Tibial artery (tissue), 4 donors: ENCODE measurements at places on chromosomes 16 and 17.

- DNase-seq, result no peak
- H3K4me1 ChIP-seq, result no peaks in the 10 kb centered on the region
- no peak overlapping the region for H3K4me3 ChIP-seq
- no peaks in the 10 kb centered on the region for H3K27me3 ChIP-seq
- H3K36me3 ChIP-seq, result no peaks in the 10 kb centered on the region
Observed at GRCh38 chr17:62880120-62880519, 72.0 kb upstream of the MARCHF10 start.

DNA sequence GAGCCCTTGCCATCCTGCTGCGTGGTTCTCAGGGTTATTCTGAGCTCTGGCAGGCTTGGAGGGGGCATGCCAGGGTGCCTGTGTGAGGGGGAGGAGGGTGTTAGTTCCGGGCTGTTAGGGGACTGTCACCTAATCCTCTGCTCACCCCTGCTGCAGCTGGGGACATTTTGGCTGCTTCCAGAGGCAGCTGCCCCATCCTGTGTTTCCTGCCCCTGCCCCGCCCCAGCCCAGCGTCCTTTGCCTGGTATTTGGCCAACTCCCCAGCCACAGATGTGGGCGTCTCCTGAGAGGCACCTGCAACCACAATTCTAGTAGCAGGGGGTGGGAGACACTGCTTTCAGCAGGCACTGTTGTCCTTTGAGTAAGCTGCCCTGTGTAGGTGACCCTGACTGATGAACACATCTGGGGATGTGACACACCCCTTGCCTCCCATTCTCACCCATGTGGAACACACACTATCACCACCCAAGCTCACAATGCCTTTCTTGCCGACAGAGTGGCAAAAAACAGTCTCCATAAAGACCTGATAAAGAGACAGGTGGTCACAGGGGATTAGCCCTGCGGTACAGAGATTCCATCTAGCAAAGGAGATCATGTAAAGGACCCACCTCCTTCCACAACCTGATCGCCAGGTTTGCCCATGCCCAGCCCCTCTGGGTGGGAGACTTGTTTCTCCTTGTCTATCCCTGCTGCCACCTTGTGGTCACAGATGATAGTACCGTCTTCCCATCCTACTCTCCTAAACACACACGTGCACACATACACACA is at the start of gene CHRNE:
Gene CHRNE (minus strand): TSS at position 48 of the 768 bp plus-strand sequence. CDS start 35 bp downstream, at position 13.
- H3K4me1 ChIP-seq, result peaks cover 25% of the 10 kb centered on the region
- no peak for DNase-seq
- H3K27me3 ChIP-seq, result peaks cover 41% of the 10 kb centered on the region
- H3K4me3 ChIP-seq, result no peak within 1 kb of the TSS

DNA sequence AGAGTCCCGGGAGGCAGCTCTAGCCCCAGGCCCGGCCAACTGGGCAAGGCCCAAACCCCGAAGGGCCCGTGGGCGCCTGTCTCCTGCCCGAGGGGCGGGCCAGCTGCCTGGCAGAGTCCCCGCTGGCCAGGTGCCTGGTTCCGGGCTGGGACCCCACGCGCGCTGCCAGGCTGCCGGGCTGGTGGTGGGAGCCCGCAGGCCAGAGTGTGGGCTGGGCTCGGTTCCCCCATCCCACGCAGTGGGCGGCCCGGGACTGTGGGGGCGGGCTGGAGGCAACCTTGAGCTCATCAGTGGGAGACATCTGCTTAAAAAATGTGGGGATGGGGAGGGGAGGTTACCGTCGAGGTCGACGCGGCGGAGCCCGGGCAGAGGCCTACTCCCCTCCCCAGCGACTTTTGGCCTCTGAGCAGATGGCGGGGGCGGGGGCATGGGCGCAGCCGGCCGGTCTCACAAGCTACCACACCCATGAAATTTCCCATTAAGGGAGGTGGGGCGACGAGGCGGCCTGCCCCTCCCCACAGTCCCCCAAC is 176.4 kb upstream of the GSE1 start:
- peaks cover 22% of the 10 kb centered on the region for H3K4me1 ChIP-seq
- no peaks in the 10 kb centered on the region for H3K36me3 ChIP-seq
- no peaks in the 10 kb centered on the region for H3K27me3 ChIP-seq
- peak overlapping the region; percentile 8 for H3K4me3 ChIP-seq

DNA sequence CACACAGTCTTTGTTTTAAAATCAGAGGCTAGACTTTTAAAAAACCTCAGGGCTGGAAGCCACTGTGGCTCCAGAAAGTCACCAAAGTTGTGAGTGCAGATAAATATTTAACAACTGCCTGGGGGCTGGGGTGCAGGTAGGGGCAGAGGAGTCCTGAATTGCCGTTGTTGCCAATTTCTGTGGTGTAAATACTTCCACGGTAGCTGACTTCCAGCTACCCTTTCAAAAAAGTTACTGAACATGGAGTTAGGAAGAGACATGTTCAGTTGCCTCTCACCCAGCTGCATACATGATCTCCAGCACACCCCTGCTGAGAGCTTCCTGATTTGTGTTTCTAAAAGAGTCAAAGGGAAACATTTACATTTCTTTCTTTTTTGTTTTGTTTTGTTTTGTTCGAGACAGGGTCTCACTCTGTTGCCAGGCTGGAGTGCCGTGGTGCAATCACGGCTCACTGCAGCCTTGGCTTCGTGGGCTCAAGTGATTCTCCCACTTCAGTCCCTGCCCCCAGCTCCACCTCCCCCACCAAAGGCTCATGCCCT is 58.7 kb downstream of the PLXDC1 start:
- no peak for DNase-seq
- peaks cover 19% of the 10 kb centered on the region for H3K4me1 ChIP-seq
- no peaks in the 10 kb centered on the region for H3K36me3 ChIP-seq
- no peak overlapping the region for H3K27ac ChIP-seq
- H3K4me3 ChIP-seq, result no peak overlapping the region

- H3K27me3 ChIP-seq, result no peaks in the 10 kb centered on the region
- no peak overlapping the region for H3K4me3 ChIP-seq
- H3K36me3 ChIP-seq, result no peaks in the 10 kb centered on the region
Observed at GRCh38 chr17:17696085-17696484, 14.8 kb downstream of the RAI1 start.

DNA sequence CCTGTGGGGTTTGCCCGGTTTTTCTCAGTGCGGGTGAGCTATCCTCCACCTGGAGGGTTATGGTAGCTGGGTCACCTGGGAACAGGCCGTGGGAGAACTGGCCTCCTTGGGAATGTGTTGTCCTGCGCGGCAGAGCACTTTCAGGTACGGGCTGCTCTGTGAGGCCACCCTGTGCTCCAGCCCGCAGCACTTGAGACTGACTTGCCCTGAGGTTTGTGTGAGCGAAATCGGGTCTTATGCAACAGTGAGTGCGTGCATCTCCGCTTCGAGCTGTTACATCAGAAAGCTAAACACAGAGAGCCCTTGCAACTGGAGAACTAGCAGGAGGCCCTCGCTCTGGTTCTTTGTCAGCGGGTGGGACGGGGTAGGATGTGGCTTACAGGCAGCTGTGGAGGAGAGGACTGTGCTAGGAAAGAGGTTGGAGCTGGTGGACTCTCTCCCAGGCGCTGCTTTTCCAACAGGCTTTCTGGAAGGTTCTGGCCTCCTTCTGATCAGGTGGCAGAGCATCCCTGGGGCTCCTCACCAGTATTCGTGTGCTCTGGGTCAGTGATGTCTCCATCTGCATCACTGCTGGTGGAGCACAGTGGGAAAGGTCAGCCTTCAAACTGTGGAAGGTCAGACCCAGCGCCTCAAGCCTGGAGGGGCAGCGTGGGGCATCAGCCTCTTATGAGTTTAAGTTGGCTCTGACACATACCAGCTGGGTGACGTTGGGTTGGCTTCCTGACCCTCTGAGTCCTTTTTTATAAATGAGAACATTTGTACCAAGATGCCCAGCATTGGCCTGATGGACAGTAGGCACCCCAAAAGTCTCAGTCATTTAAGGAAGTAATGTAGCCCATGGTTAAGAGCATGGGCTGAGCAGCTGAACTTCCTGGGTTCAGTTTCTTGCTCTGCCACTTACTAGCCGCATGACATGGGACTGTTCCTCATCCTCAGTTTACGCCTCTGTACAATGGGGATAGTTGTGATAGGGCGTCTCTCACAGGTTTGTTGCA is 76.3 kb downstream of the KSR1 start:
- H3K4me1 ChIP-seq, result peaks cover 75% of the 10 kb centered on the region
- H3K36me3 ChIP-seq, result no peaks in the 10 kb centered on the region
- no peak overlapping the region for H3K4me3 ChIP-seq

DNA sequence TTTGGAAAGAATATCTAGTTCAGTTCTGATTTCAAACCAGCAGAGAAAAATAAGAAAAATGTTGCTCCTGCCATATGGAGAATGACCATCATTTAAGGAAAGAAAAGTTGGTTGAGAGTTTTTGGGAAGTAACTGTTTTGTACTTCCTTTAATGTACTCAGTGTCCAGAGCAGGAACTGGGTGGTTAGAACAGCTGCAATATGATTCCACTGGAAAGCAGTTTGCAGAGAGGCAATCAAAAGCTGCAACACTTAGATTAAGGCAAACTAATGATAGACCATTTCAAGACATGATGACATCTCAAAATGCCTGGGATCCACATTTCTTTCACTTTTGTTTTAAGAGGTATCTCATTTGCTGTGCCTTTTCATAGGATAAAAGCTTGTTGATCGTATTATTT is 313.3 kb upstream of the HSBP1 start:
- H3K4me3 ChIP-seq, result no peak overlapping the region
- no peak overlapping the region for H3K27ac ChIP-seq
- H3K4me1 ChIP-seq, result no peaks in the 10 kb centered on the region

- H3K27me3 ChIP-seq, result peaks cover 5% of the 10 kb centered on the region
- peaks cover 22% of the 10 kb centered on the region for H3K36me3 ChIP-seq
- peak overlapping the region; percentile 87 for H3K4me3 ChIP-seq
- peak; percentile 83 for DNase-seq
- H3K4me1 ChIP-seq, result peaks cover 63% of the 10 kb centered on the region
- no peak overlapping the region for H3K27ac ChIP-seq
Observed at GRCh38 chr17:79836972-79837887, 2.0 kb downstream of the CBX4 start.

DNA sequence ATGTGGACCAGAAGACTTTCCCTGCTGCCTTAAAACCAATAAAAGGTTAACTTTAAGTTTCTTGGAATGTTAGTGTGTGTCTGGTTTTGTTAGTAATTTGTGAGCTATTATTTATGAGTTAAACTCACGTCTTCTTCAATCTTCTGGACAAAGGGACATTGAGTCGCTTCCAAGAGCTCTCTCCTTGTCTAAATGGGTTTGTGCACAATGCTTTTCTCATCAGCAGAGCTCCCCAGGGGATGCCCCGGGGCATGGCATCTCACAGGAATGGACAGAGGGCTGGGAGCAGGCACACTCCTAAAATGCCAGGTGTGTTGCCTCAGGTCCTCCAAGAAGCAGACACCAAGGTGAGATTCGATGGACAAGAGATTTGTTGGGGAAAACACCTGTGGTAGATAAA is 90.5 kb downstream of the RGS9 start:
- H3K4me1 ChIP-seq, result no peaks in the 10 kb centered on the region
- DNase-seq, result no peak
- H3K4me3 ChIP-seq, result no peak overlapping the region
- no peaks in the 10 kb centered on the region for H3K27me3 ChIP-seq
- no peak overlapping the region for H3K27ac ChIP-seq
- no peaks in the 10 kb centered on the region for H3K36me3 ChIP-seq

GRCh38 chr16:69277413-69277812 is 33.7 kb upstream of the VPS4A start:
- H3K27ac ChIP-seq, result peak overlapping the region; percentile 55
- peaks cover 41% of the 10 kb centered on the region for H3K4me1 ChIP-seq

DNA sequence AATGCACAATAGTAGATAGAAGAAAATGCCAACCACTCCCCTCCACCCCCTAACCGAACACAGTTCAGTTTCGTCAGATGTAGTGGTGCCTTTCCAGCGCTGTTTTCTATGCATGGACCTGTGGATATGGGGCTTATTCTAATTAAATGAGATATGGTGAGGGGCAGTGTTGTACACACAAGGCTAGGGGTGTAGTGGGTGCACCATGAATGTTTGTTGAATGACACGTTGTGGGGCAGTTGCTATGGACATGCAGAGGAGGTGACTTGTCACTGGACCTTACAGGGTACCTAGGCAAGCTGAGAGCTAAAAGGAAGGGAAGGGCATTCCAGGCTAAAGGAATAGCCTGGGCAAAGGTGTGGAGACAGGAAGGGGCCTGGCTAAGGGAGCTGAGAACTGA is 3.4 kb downstream of the PDK2 start:
- H3K27me3 ChIP-seq, result no peaks in the 10 kb centered on the region
- DNase-seq, result no peak
- H3K4me3 ChIP-seq, result no peak overlapping the region

- DNase-seq, result peak; percentile 66
- no peak overlapping the region for H3K4me3 ChIP-seq
- no peak overlapping the region for H3K27ac ChIP-seq
- H3K4me1 ChIP-seq, result peaks cover 73% of the 10 kb centered on the region
- H3K27me3 ChIP-seq, result no peaks in the 10 kb centered on the region
Observed at GRCh38 chr17:82234211-82235055, 5.6 kb downstream of the SLC16A3 start.

GRCh38 chr17:70067134-70067533 is 7.9 kb upstream of the KCNJ16 start:
- no peak for DNase-seq
- H3K27me3 ChIP-seq, result no peaks in the 10 kb centered on the region
- no peak overlapping the region for H3K27ac ChIP-seq
- no peaks in the 10 kb centered on the region for H3K4me1 ChIP-seq
- no peaks in the 10 kb centered on the region for H3K36me3 ChIP-seq

DNA sequence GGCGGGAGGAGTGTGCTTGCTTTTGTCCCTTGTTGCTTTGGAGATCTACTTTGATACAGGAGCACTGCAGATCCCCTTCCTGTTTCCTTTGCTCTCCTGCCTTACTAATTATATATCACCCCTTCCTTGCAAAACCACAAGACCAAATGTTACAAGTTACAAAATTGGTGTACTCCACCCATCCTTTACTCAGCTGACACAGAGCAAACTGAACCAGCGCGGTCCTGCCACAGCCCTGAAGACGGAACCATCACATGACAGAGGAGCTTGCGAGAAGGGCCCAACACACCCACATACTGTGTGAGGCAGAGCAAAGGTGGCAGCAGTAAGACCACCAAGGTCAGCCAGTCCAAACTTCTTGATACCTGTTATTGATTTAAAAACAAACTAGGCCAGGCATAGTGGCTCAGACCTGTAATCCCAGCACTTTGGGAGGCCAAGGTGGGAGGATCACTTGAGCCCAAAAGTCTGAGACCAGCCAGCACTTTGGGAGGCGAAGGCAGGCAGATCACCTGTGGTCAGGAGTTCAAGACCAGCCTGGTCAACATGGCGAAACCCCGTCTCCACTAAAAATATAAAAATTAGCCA is 33.2 kb downstream of the CYTH1 start:
- peaks cover 14% of the 10 kb centered on the region for H3K4me1 ChIP-seq
- H3K27ac ChIP-seq, result peak overlapping the region; percentile 4
- no peaks in the 10 kb centered on the region for H3K36me3 ChIP-seq
- no peak overlapping the region for H3K4me3 ChIP-seq
- DNase-seq, result peak; percentile 74
- no peaks in the 10 kb centered on the region for H3K27me3 ChIP-seq
